Testis (tissue), 5 donors: ENCODE measurements at places on chromosomes 5 and 9.

- no peak for DNase-seq
Observed at GRCh38 chr5:139693676-139694364, 45.7 kb downstream of the CXXC5 start.

DNA sequence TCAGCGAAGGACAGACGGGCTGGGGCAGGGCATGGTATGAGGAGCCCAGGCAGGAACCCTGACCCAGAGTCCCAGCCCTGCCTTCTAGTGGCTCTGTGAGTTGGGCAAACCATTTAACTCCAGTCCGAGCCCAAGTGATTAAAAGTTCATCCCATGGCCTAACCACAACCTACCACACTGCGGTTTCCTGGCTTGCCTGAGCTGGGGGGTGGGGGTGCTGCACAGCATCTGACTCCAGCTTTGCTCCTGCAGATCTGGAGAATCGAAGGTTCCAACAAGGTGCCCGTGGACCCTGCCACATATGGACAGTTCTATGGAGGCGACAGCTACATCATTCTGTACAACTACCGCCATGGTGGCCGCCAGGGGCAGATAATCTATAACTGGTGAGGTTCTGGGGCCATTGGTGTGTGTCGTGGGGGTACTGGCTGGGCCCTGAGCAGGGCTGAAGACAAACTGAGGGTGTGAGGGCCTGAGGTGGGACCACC is 49.0 kb downstream of the STOM start:
- no peak for DNase-seq

GRCh38 chr5:194603-195209 is 3.4 kb downstream of the LRRC14B start:
- no peak for DNase-seq

- DNase-seq = no peak
Observed at GRCh38 chr5:149775785-149776184, 45.7 kb downstream of the PPARGC1B start.

GRCh38 chr5:165258197-165258771 is 1752.9 kb downstream of the MAT2B start:
- DNase-seq = no peak
